ENCODE measurements at places on chromosomes 1 and 21.

GRCh38 chr1:189567890-189568289, 909.8 kb downstream of the BRINP3 start:
- DNase-seq = no peak

GRCh38 chr1:148379697-148380096, 103.4 kb downstream of the PPIAL4G start:
- no peak for DNase-seq

DNA sequence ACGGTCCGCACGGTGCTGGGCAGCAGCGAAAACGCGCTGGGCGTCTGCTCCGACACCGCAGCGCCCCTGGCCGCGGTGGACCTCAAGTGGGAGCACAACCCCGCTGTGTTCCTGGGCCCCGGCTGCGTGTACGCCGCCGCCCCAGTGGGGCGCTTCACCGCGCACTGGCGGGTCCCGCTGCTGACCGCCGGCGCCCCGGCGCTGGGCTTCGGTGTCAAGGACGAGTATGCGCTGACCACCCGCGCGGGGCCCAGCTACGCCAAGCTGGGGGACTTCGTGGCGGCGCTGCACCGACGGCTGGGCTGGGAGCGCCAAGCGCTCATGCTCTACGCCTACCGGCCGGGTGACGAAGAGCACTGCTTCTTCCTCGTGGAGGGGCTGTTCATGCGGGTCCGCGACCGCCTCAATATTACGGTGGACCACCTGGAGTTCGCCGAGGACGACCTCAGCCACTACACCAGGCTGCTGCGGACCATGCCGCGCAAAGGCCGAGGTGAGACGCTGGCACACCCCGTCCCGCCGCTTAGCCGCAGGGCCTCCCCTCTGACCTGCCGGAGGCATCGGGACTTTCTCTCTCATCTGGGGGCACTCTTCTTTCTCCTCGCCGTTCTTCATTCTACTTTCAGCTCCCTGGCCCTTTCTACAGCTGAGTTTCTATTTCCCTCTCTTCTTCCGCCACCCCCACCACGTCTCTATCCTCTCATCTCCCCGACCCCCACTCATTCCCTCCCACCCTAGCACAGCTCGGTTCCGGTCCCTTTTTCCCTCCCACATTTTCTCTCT, 1.0 kb downstream of the NPR1 start:
- DNase-seq = no peak

GRCh38 chr1:192974701-192975100, 84.5 kb downstream of the UCHL5 start:
- no peak for DNase-seq

DNA sequence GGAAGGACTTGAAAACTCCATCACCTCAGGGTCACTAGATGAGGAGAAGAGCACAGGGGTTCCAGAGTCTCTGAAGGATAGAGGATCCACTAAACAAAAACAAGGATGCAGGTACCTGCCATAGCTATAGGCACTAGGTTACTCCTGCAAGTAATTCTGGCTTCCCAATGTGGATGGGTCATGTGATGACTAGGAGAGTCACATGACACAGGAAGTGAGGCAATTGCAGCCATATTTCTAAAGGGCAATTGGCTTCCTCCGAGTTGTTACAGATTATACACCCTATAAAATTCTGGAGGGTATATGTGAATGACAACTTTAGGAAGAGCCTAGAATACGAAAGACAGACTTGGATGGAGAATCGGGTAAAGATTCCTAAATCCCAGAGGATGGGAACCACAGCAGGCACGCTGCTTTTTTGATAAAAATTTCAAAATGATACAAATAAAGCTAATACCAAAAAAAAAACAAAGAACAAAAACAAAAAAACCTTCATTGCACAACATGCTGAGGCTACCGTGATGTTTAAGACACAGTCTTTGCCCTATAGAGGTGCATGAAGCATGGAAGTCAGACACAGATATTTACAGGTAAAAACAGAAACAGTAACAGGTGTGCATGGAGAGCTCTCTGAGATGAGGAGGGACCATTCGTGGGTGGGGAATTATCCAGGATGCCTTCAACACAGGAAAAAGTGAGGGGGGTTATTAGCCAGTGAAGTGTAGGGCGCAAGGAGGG, 10.5 kb downstream of the MTX1 start:
- no peak for DNase-seq

GRCh38 chr1:155085504-155086127, 7.0 kb downstream of the EFNA3 start:
- DNase-seq = no peak

GRCh38 chr21:42151148-42151947, 67.6 kb upstream of the ABCG1 start:
- no peak for DNase-seq

DNA sequence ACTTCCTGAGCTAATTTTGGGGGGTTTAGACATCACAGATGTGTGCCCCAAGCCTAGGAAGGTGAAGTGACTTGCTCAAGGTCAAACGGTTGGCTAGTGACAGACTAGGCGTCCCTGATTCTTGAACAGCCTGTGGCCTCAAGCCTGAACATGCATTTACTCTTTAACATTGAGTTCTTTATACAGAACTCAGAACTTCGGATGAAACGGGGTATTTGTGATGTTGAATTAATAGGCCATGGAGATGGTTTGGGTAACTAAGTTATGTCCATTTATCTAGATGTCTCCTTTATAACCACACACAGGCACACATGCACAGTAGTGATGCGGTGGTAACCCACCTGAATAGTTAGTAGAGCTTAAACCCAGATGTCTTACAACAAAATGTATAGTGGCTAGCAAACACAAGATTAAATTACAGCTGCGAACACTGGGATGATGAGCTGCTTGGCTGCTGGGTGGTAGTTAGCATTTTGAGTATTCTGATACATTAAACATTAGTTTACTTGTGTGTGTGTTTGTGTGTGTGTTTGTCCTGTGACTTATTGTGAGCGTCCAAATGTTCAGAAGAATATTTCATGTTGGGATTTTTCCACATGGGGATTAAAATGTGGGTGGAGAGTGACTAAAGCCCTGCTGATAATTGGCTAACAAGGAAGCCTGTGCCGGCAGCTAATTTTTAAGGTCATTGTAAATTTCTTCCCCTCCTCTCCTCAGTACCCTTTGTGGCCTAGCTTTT, 2.3 kb downstream of the ATP1A1 start:
- no peak for DNase-seq

- DNase-seq = no peak
Measured at GRCh38 chr1:61741711-61742619, at the start of gene PATJ. PATJ (plus strand) TSS chr1:61742480; CDS start chr1:61762893, 20,413 bp downstream.

GRCh38 chr1:110526201-110526780, 7.3 kb upstream of the KCNA10 start:
- DNase-seq = no peak

GRCh38 chr1:84366786-84367185, 31.5 kb upstream of the DNASE2B start:
- no peak for DNase-seq

- no peak for DNase-seq
Measured at GRCh38 chr21:25911730-25912401, 177.1 kb downstream of the GABPA start.

GRCh38 chr1:35657851-35658250, 16.5 kb upstream of the PSMB2 start:
- no peak for DNase-seq

GRCh38 chr1:24015221-24016210, 35.4 kb upstream of the SRSF10 start:
- DNase-seq = no peak

DNA sequence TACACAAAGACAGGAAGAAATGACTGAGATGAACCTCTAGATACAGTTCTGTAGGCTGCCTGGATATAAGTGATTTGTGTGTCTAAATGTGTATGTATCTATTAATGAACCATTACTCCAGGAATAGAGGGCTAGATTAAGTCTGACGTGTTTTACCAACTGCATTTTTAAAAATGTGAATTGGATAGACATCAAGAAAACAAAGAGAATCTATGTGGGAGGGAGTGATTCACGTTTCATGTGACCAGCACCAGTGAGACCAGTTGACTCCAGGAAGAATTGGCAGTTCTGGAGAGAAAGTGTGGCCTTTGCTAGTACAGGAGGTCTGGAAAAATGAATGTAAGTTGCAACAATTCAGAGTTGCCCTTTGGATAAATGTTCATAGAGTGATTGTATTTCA, 53.4 kb upstream of the RGS21 start:
- no peak for DNase-seq

DNA sequence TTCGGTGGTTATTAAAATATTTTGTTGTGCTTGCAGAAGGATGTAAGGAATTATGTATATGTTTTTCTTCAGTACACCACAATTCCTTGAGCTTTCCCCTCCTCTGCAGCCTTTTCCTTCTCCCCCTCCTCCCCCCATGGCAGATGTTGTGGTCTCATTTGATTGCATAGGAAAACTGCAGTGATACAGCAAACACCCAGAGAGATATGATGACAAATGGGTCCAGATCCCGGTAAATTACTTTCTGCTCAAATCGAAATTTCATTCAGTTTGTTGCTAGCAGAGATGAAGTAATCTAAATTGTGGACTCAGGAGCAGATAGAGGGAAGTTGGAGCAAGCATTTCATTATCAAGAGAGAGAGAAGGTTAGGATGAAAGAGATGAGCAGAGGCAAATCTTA, 9.9 kb downstream of the LMO4 start:
- DNase-seq = no peak

- no peak for DNase-seq
Measured at GRCh38 chr1:81679942-81680341, 120.8 kb upstream of the ADGRL2 start.

DNA sequence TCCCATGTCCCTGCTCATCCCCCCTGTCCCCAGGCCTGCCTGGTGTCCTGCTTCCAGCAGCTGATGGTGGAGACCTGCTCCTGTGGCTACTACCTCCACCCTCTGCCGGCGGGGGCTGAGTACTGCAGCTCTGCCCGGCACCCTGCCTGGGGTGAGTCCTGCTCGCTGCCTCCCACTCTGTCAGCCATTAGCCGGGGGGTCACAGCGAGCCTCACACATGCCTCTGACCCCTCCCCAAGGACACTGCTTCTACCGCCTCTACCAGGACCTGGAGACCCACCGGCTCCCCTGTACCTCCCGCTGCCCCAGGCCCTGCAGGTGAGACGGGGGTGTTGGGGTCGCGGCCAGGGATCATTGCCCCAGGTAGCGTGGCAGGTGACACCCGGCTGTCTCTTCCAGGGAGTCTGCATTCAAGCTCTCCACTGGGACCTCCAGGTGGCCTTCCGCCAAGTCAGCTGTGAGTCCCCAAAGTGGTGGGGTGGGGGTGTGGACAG, 10.0 kb downstream of the SCNN1D start:
- no peak for DNase-seq

GRCh38 chr1:89602871-89603404, 30.0 kb upstream of the LRRC8C start:
- DNase-seq = no peak

- DNase-seq = peak; percentile 8
Measured at GRCh38 chr1:56831871-56832693, 12.9 kb upstream of the FYB2 start.

- no peak for DNase-seq
Measured at GRCh38 chr1:152969036-152969435, 1.4 kb upstream of the SPRR4 start.

DNA sequence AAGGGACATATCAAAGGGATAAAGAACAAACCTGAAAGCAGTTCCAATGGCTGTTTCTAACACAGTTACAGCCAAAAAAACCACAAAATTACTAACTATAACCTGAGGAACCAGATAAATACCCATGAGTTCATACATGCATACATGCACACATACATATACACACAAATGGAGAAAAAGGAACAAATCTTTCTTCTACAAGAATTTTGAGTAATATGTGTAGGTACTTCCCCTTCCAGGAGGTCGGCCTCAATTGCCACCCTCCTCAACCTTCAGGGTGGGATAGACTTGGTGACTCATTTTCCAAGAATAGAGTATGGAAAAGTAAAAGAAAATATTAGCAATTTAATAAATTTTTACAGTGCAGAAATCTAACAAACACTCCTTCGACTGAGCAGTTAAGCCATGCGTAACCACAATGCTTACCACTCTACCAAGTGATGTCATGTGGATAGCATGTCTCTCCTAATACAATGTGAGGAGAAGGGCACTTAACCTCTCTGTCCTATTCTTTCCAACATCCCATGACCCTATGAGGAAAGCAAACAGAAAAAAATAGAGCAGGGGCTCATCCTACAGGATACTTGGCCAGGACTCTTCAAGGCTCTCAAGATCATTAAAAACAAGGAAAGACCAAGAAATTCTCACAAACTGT, 243.0 kb upstream of the RUNX1 start:
- no peak for DNase-seq

- DNase-seq = peak; percentile 50
Measured at GRCh38 chr1:198253668-198254067, 96.9 kb downstream of the NEK7 start.

DNA sequence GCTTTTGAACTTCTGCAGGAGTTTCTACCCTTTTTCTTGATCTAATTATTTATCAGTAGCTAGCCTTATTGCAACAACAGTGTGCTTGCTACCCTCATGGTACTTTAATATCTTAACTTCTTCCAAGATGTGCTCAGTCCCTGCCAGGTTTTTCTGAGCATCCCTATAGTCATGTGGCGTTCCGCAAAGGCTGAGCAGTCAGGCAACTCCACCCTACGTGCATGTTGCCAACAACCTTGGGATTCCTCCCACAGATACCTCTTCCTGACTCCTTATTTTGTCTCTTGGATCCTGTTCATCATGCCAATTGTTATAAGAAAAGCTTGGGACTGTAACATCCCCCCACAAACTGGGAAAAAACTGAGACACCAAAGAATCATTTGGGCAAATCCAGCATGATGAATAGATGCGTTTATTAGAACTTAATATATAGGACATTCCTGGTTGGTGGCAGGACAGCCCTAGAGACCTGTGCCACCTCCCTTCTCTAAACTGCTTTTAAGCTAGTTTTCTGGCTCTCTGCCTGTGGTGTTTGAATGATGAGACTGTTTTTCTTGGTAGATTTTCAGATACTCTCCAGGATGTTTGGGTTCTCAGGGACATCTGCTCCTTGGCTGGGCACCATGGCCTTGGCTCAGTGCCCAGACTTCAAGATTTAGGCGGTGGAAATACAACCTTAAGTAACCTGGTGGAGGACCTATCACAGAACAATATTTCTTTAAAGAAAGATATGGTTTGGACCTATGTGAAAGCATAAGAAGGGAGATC, 27.1 kb upstream of the KCTD3 start:
- DNase-seq = no peak

- DNase-seq = no peak
Measured at GRCh38 chr1:9728451-9729295, 77.1 kb downstream of the PIK3CD start.

GRCh38 chr1:152411134-152411533, 2.9 kb downstream of the CRNN start:
- no peak for DNase-seq

- no peak for DNase-seq
Measured at GRCh38 chr1:201240171-201240570, 43.1 kb upstream of the PKP1 start.

DNA sequence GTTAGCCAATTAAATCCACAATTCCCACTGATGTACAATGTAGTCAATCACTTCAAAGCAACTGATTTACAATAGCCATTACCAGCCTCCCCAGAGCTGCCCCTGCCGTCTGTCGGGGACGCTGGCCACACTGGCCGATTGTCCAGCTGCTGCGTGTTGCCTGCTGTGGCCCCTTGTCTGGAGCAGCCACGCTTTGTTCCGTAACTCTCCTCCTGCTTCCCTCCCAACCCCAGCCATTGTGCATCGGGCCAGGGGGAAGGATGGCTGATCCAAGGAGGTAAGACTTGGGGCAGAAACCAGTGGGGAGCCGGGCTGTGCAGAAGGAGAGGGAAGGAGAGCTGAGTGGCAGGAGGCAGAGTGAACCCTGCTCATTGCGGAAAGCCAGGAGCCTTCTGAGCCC, 83.6 kb upstream of the LYST start:
- no peak for DNase-seq

GRCh38 chr1:193310564-193310963, 124.2 kb upstream of the B3GALT2 start:
- DNase-seq = no peak

- no peak for DNase-seq
Measured at GRCh38 chr1:60866226-60866900, 216.0 kb upstream of the NFIA start.
